Activated T-cell treated with anti-CD3 and anti-CD28 coated beads, Interleukin-2, amount 50 U/mL, for 1 hour (primary cell): ENCODE measurements at places on chromosomes 2 and 18.

GRCh38 chr18:49510393-49511115 is 23.5 kb upstream of the C18orf32 start:
- DNase-seq: peak; percentile 56

- no peak for DNase-seq
Measured at GRCh38 chr2:25567406-25567805, 106.0 kb downstream of the DTNB start.

DNA sequence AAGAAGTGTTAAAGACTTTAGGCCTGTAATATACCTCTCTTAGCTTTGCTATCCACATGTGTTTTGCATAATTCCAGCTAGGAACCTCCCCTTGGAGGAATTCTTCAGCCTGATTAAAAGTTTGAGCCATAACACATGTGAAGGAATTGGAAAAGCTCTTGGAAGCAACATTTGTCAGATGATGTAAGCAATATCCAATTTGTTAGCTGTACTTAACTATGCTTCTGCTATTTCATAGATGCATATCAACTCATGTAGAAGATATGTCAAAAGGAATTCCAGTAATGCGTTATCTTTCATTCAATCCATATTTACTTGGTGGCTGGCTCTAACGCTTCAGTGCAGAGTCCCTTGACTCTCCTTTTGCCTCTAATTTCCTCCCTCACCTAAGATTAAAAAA is 46.2 kb downstream of the PKP4 start:
- DNase-seq: no peak

GRCh38 chr2:65566617-65567016 is 134.2 kb upstream of the SPRED2 start:
- DNase-seq: no peak

DNA sequence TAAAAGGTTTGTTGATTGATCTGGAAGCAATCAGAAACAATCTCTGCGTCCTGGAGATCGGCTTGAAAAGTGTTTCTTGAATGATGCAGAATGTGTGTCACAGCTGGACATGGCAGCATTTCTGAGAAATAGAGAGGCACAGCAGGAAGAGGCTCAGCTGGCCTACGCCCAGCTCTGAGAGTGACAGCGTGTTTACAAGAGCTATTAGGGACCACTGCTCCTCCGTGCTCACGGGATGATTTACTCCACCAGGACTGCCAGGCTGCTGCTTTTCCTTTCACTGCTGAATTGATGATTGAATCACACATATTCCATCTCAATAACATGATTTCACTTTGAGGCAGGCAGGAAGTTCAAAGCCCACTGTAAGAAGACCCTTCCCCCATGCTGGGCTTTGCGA is 62.8 kb downstream of the GALNT14 start:
- DNase-seq: no peak

DNA sequence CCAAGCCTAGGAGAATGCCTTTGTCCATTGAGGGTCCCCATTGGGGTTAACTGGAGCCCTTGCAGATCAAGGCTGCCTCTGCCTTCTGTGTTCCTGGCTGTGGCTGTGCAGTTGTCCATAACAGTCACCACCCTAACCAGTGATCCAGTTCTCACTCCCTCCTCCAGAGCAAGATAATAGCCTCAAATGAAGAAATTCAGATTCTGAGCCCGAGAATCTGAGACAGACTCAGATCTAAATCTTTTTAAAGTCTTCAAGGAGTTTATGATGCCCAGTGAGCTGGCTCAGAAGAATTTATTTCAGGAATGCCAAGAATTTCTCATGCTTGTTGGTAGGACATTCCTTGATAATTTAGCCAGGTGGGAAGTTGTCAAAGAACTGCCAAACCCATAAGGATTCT is 44.3 kb upstream of the RAB6C start:
- no peak for DNase-seq

- DNase-seq: no peak
Measured at GRCh38 chr18:8299054-8299980, 309.9 kb upstream of the RAB12 start.

DNA sequence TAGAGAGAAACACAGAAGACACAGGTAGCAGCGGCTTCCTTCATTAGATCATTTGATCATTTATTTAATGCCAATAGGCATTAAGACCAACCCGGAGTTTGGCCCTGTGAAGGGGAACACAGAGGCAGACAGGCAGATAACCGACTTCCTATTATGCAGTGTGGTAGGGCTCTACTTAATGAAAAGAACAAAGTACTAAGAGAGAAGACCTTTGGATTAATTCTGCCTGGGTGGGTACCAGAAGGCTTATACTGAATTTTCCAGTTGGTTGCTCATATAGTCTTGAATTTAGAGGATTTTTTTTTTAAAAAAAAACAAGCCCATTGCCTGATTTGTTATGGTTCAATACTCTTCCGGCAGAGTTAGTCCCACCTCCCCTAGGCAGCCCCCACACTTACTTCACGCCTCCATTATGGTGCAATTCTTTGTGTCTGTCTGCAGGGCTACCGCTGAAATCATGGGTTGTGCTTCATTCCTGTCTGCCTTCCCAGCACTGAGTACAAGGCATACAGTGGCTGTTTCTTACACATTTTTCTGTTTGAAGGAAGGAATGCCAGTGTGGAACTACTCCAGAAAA is 244.3 kb upstream of the APCDD1 start:
- no peak for DNase-seq

DNA sequence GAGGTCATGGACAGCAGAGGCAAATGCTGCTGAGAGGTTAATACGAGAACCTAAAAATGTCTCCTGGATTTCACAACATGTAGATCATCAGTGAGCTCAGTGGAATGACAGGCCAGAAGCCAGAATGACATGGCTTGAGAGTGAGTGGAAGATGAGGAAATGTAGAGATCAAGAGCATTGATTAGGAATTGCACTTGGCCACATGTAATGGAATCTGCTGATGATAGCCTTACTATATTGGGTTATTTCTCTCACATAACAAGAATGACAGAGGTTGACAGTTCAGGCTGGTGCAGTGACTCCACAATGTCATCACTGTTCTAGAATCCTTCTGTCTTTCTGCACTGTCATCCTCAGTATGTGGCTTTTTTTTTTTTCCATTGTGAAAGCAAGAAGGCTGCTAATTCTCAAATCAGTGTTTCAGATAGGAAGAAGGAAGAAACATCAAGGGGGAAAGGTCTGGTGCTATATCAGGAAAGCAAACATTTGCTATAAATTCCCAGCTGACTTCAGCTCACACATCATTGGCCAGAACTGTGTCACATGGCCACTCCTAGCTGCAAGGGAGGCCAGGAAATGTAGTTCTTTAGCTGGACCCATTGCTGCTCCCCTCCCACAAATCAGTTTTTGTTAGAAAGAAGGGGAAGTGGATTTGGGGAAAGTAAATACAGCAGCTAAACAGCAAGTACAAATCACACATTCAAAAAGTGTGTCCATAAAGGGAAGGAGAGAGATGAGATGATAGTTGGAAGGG is 127.2 kb downstream of the FAM161A start:
- DNase-seq: no peak

DNA sequence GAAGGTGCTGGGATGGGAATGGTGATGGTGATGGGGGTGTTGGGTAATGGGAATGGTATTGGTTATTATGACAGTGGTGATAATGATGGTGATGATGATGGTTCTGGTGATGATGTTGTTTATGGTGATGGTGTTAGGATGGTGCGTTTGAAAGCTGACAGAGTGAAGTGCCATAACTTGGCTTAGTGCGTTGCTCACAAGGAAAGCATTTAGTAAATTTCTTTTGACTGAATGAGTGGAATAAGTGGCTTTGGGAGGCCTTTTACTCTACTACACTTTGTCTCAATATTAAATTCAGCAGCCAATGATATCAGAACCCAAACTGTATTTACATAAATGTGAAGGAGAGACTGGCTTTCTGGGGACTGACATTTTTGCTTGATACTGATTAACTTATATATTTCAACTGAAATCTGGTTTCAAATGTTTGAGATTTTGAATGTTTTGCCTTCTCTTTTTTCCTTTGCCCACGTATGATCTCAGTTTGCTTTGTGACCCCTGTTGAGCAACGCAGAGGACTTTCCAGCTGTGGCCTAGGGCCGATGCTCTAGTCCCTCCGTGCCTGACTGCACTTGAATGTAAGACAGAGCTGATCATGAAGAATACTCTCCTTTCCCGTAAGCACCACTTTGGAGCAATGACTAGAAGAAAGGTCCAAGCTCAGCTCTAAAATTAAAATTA is 128.5 kb upstream of the SH3BP4 start:
- no peak for DNase-seq

DNA sequence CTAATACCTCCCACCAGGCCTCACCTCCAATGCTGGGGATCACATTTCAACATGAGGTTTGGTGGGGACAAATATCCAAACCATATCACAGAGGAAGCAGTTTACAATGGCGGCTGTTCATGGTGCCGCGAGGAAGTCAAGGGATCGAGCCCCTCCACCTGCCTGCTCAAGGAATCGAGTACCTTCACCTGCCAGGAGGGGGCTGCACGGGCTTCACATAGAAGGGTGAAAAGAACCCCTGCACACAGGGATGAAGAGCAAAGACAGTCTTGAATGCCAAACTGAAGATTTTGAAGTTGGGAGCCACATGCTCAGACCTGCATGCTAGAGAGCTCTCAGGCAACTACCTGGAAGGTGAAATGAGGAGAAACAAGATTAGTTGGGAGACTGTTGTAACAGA is 110.3 kb downstream of the KCNF1 start:
- no peak for DNase-seq

- peak; percentile 73 for DNase-seq
Measured at GRCh38 chr2:31333527-31334183, 80.9 kb downstream of the XDH start.

DNA sequence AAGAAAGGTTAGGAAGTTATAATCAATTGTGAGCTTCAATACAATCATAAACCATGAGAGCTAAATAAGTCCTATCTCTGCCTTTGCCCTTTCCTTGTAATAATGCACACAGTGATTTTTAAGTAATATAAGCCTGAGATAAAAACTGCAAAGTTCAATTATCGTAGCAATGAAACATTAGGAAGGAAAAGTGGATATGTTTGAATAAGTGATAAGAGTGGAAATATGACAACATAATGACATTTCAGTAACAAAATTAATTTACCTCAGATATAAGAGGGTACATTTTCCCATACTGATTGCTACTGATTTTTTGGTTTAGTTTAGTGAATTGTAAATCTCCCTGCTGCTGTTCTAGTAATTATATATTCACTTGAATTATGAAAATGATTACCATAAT is 164.2 kb upstream of the FANCL start:
- no peak for DNase-seq

GRCh38 chr2:224190234-224190935 is 151.3 kb upstream of the SERPINE2 start:
- DNase-seq: no peak

GRCh38 chr2:241984271-241984655 is 114.7 kb downstream of the RTP5 start:
- no peak for DNase-seq

GRCh38 chr2:234768608-234769196 is 183.1 kb upstream of the SH3BP4 start:
- DNase-seq: no peak

- DNase-seq: no peak
Measured at GRCh38 chr18:63928331-63928730, 20.6 kb downstream of the SERPINB10 start.

- no peak for DNase-seq
Measured at GRCh38 chr18:54787121-54787520, 41.2 kb upstream of the RAB27B start.
